ENCODE measurements at places on chromosomes 6 and 20.

GRCh38 chr20:31989030-31989645 lies 21.1 kb upstream of the CCM2L start:
- DNase-seq: no peak

DNA sequence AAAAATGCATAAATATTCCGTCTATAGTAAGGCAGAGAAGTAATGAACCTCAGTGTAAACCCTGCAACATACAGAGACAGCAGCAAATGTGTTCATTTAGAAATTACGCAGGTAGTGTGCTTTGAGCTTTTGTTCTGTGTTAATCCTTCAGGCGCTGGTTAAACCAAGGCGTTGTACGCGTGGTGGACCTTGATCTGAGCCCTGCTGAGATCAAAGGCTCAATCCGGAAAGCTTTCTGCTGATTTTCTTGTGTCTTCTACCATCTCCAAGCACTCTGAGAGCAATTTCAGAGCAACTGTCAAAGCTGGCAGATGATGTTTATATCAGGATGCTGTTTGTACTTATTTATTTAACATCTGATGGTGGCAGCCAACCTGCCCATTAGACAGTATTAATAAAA lies 382.8 kb downstream of the CDH26 start:
- DNase-seq: no peak

- DNase-seq: no peak
These were observed 808 bp downstream of the SDC4 start for GRCh38 chr20:45347297-45347935.

GRCh38 chr6:52422156-52422555 lies 2.0 kb downstream of the EFHC1 start:
- DNase-seq: no peak

GRCh38 chr6:36131511-36132245 lies 1.4 kb downstream of the MAPK13 start:
- no peak for DNase-seq

- no peak for DNase-seq
These were observed 18.1 kb downstream of the RIPK1 start for GRCh38 chr6:3086282-3086946.

DNA sequence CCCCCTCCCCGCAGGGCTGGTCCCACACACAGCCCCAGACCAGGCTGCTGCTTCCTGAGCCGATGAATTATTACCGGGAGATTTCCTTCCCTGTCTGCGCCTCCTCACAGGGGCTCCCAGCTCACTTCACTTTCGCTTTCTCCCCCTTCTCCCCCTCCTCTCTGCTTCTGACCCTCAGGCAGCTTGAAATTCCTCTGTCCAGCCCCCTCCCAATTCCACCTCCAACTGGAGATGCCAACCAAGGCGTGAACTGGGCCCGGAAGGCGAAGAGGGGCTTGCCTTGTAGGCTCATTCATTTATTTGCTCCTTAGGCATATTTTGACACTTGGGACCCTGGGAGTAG lies 1.7 kb upstream of the TCF15 start:
- DNase-seq: no peak

Data from HS-27A (cell line).